ENCODE measurements at places on chromosomes 1 and 21. TPM values are rescaled to one million over a fixed set of nuclear protein-coding genes. Genes with fewer than 3 reads are reported as not detected.

DNA sequence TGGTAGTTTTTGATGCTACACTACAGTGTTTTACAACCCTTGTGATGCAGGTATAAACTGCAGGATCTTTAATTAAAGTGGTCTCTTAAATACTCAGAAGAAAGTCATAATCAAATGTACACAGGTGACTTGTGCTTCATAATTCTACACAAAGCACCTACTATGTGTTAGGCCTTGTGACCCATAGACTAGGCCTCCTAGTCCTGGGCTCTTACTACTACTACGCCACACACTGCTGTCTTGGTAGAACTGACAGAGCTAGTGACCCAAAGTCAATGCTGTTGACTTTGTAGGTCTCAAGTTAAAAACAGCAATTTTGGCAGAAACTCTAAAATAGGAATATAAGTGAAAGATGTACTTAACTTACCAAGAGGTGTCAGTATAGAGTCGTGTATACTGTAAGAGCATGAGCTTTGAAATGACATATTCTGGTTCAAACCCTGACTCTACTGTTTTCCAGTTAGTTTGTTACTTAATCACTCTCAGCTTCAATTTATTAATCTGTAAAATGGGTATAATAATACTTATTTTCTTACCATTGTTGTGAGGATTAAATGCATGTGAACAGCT, 48.6 kb upstream of the LMO4 start:
- H3K36me3 ChIP-seq: no peaks in the 10 kb centered on the region
- DNase-seq: no peak
- H3K27ac ChIP-seq: peak overlapping the region; percentile 5
- no peaks in the 10 kb centered on the region for H3K4me1 ChIP-seq
- no peak overlapping the region for H3K4me3 ChIP-seq

DNA sequence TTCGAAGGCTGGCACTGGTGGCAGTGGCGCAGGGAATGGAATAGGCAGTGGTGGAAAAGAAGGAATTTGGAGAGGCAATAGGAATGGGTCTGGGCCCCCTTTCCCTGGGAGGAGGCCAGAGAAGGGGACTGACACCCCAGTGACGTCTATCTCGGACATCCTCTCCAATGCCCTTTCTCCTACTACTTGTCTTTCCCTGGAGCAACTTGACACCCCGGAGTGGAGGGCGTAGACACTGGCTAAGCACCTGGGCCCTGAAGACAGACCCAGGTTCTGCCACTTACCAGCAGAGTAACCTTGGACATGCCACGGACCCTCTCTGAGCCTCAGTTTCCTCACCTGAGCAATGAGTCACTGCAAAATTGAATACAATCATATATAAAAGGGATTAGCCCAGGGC, 86.8 kb downstream of the CAMK2N1 start:
- H3K27me3 ChIP-seq: no peaks in the 10 kb centered on the region
- H3K4me1 ChIP-seq: no peaks in the 10 kb centered on the region

GRCh38 chr1:172089768-172090510, 248.6 kb downstream of the DNM3 start:
- H3K4me1 ChIP-seq: no peaks in the 10 kb centered on the region
- H3K27me3 ChIP-seq: no peaks in the 10 kb centered on the region
- H3K36me3 ChIP-seq: no peaks in the 10 kb centered on the region

GRCh38 chr1:38123356-38124135, 77.0 kb upstream of the POU3F1 start:
- no peaks in the 10 kb centered on the region for H3K36me3 ChIP-seq
- no peaks in the 10 kb centered on the region for H3K4me1 ChIP-seq
- no peak overlapping the region for H3K27ac ChIP-seq
- H3K4me3 ChIP-seq: no peak overlapping the region
- no peaks in the 10 kb centered on the region for H3K27me3 ChIP-seq

DNA sequence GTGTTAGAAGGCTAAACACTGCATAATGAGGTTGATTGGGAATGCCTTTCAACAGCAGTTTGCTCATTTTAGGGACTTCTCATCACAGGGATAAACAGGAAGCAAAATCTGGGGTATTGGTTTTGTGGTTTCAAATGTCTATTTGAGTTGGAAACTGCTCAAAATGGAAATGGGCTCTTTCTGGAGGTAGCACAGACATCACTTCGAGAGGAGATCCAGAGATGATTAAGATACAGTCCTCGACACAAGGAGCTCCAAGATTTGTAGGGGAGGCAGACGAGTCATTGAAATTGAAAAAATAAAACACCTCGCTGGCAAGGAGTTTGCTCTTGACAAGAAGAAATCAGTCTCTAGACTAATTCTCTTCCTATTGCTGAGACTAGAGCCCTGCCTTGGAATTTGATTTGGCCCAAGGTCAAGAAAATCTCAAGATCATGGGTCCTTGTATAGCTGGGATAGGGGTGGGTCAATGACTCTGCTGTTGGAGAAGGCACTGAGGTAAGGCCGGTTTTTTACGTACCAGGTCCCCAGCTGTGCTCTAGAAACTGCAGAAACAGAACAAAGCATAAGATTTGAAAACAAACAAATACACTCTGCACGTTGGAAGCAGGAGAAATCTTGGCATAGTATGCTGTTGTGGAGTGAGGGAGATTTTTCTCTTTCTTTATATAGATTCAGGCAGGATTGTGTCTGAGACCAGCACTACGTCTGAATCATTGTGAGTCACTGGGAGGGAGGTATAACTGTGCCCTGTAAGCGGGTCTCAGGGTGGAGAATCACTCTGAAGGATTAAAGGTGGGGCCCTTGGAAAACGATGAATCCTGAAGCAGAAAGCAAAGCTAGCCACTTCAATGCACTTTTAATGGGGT, 17.7 kb upstream of the KLHDC8A start:
- no peaks in the 10 kb centered on the region for H3K36me3 ChIP-seq
- peak overlapping the region; percentile 57 for H3K27ac ChIP-seq
- H3K4me3 ChIP-seq: no peak overlapping the region
- peaks cover 18% of the 10 kb centered on the region for H3K4me1 ChIP-seq

DNA sequence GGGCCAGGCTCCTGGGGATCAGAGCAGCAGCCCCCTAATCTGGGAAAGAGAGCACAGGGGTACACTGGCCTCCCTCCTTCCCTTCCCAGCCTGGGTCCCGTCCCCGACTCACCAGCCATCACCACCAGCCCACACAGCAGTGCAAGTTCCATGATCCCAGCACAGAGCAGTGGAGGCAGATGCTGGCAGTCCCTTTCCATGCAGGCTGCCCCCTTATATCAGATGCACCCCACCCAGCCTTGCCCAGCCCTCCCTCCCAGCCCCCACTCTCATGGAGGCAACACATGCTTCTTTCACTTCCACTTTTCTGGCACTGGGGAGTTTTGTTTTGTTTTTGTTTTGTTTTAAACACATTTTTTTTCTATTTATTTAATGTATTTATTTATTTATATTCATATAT, at the start of gene PLA2G2D:
Gene PLA2G2D (minus strand): TSS at position 190 of the 400 bp plus-strand sequence. CDS start 38 bp downstream, at position 152.
- H3K4me3 ChIP-seq: no peak within 1 kb of the TSS
- no peaks in the 10 kb centered on the region for H3K27me3 ChIP-seq
- H3K4me1 ChIP-seq: no peaks in the 10 kb centered on the region

- H3K27ac ChIP-seq: no peak overlapping the region
- no peak for DNase-seq
Measured at GRCh38 chr1:114114185-114115094, 39.2 kb downstream of the SYT6 start.

RGS8 gene
- total RNA-seq: not detected

ELF3 gene
- 67.7 TPM for total RNA-seq

MARK1 gene
- 14.9 TPM for total RNA-seq

DNA sequence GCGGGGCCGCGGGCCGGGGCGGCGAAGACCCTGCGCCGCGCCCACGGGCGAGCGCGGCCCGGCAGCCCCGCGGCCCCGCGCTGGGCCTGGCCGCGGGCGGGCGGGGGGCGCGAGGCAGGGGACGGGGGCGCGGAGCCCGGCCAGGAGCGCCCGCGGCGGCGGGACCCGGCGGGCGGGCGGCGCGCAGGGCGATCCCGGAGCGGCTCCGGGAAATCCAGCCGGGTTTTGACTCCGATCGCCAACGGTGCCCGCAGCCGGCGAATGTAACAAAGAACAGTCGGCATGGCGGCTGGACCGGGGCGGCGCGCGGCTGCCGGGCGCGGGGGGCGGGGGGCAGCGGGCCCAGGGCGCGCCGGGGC, 334 bp downstream of the PRDM15 start:
- peak overlapping the region; percentile 89 for H3K4me3 ChIP-seq
- peaks cover 8% of the 10 kb centered on the region for H3K4me1 ChIP-seq
- no peaks in the 10 kb centered on the region for H3K36me3 ChIP-seq
- H3K27me3 ChIP-seq: no peaks in the 10 kb centered on the region
- H3K27ac ChIP-seq: peak overlapping the region; percentile 78

C1orf115 gene
- total RNA-seq: 7.1 TPM

DNA sequence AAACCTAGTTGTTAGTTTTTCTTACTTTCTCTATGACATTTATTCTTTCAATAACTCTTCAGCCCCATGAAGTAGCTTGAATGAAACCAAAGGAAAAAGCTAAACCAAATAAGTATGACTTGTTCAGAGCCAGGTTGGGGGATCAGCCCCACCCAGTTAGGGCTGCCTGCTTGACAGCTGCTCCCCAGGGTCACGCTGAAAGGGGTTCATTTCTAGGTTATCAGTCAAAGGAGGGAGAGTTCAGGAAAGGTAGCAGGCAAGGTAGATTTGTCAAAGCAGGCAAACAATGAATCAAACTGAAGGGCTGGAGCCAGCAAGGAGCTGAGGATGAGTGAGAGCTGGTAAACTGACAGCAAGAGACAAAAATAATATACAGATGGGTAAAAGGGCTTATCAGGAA, 3.1 kb upstream of the S100A11 start:
- H3K36me3 ChIP-seq: no peaks in the 10 kb centered on the region
- H3K27me3 ChIP-seq: no peaks in the 10 kb centered on the region
- H3K4me3 ChIP-seq: no peak overlapping the region

GRCh38 chr1:176448340-176448739, 14.6 kb upstream of the PAPPA2 start:
- DNase-seq: no peak
- H3K27ac ChIP-seq: no peak overlapping the region
- H3K27me3 ChIP-seq: no peaks in the 10 kb centered on the region
- no peak overlapping the region for H3K4me3 ChIP-seq
- H3K4me1 ChIP-seq: no peaks in the 10 kb centered on the region
- no peaks in the 10 kb centered on the region for H3K36me3 ChIP-seq

DNA sequence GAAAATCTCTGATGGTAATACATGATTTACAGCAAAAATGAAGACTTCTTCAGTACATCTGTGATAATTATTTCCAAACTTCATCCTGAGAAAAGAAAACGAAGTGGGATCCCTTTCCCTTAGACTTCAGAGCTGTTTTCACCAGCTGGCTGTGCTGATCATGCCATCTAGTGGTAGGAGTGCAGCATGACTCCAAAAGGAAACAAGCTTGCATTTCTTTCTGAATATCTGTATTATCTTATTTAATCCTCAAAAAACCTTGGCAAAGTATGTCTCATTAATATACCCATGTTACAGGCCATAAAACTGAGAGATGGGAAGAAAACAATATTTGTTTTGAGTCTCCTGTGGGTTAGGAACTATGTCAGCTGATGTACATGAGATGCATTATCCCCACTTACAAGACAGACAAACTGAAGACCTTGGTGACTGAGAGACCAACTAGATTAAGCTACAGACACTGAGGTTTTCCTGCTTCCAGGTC, 9.8 kb upstream of the GJA8 start:
- no peaks in the 10 kb centered on the region for H3K4me1 ChIP-seq
- no peak overlapping the region for H3K4me3 ChIP-seq
- no peak for DNase-seq
- peak overlapping the region; percentile 45 for H3K27ac ChIP-seq

DNA sequence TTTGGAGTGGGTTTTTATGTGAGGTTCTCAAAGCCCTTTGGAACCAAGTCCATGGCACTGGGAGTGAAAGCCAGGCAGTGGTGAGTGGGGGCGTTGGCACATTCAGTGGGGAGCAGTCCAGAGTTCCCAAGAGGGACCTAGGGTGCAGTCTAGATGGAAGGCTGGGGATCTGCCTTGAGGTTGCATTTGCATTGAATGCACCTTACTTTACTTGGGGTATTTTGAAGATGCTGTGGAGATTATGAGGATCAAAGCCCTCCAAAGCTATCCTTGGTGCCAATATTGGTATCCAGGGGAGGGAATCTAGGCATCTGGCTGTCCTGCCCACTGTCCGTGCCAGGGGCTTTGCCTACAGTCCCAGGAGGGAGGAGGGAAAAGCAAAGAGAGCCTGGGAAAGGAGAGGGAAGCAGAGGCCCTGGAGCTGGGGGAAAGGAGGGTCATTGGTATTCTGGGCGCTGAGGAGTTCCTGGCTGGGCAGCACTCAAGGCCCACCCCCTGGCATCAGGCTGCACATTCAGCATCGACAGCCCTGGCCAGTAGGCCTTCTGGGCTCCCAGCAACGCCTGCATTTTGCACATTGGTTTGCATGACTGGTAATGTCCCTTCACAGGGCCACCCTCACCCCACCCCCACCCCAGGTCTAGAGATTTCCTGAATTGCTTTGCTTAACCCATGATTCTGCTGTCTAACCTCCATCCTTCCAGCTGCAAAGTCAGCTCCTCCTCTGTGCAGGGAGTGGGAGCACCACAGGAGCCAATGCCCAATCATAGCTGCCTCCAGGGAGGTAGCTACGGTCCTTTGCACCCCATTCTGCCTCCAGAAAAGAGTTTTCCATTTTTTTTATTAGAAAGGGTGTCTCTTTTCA, 843 bp upstream of the BCAN start:
- no peak overlapping the region for H3K4me3 ChIP-seq
- peak overlapping the region; percentile 10 for H3K27ac ChIP-seq
- no peak for DNase-seq
- no peaks in the 10 kb centered on the region for H3K36me3 ChIP-seq

DNA sequence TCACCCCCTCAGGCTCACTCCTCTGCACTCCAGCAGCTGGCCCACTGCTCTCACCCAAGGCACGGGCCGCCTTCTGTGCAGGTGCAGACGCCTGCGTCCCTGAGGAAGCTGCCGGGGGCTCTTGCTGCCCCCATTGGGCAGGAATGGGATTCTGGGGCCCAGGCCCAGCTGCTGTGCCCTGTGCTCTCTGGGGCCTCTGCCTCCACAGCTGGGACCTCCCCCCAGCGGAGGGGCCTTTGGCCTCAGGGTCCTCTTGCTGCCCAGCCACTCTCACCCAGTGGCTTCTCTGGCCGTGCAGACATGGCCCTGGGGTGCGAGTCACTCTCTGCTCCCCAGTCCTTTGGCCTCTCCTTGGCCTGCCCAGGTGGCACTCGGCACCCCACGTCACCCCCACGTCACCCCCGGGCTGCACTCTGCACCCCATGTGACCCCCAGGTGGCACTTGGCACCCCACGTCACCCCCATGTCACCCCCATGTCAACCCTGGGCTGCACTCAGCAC, 19.1 kb upstream of the LRRC3 start:
- DNase-seq: peak; percentile 7
- no peaks in the 10 kb centered on the region for H3K36me3 ChIP-seq
- H3K27me3 ChIP-seq: no peaks in the 10 kb centered on the region
- no peaks in the 10 kb centered on the region for H3K4me1 ChIP-seq
- H3K27ac ChIP-seq: no peak overlapping the region

GRCh38 chr1:30190511-30191153, 532.8 kb downstream of the MATN1 start:
- no peaks in the 10 kb centered on the region for H3K36me3 ChIP-seq
- no peak for DNase-seq
- H3K27ac ChIP-seq: no peak overlapping the region

DNA sequence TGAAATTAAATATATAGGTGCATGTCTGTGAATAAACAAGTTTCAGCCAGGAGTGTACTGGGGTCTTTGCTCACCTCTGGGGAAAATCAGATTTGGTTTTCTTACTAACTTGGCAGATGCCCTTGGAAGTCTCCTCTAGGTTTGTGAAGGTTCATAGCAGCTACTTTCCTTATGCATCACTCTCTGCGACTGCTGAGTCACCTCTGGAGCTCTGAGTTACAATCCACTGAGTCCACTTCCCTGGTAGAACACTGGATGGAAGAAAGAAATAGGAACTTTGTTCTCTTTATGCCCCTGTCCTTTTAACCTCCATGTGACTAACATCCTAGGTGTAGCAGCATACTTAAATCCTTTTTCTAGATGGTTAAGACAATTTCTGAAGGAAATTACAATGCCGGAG, 4.4 kb upstream of the FASLG start:
- H3K36me3 ChIP-seq: no peaks in the 10 kb centered on the region
- H3K4me1 ChIP-seq: no peaks in the 10 kb centered on the region
- no peak overlapping the region for H3K4me3 ChIP-seq
- no peaks in the 10 kb centered on the region for H3K27me3 ChIP-seq
- no peak overlapping the region for H3K27ac ChIP-seq
- DNase-seq: no peak

Measured in uterus (tissue), 4 donors.